Stimulated activated CD8-positive, alpha-beta memory T cell treated with anti-CD3 and anti-CD28 coated beads, Interleukin-7, amount 100 ng/mL, for 48 hours (primary cell): ENCODE measurements at places on chromosomes 5 and 9.

- no peak for DNase-seq
Observed at GRCh38 chr9:129555512-129556215, 65.2 kb downstream of the C9orf50 start.

- no peak for DNase-seq
Observed at GRCh38 chr9:80144856-80145255, 573.1 kb downstream of the TLE4 start.

GRCh38 chr9:16726718-16727451 lies 143.6 kb downstream of the BNC2 start:
- no peak for DNase-seq

GRCh38 chr9:110951805-110952539 lies 86.3 kb downstream of the LPAR1 start:
- no peak for DNase-seq

GRCh38 chr5:170656346-170656745 lies 127.2 kb upstream of the GABRP start:
- no peak for DNase-seq

DNA sequence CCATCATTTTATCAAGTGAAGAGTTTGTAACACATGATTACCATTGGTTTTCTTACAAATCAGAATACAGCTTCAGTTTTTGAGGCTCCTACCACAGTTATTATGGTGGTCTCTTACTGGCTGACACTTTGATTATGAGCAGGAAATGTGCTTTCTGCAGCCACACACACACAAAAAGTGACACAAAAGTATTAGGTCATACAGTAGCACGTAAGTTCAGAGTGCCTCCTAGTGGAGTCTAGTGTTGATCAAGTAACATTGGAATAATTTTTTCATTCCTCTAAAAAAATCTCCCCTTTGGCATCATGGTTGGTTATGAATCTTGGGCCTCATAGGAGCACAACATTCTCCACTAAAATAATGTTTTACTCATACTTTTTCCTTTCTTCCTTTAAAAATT lies 37.6 kb downstream of the PAM start:
- DNase-seq = no peak

DNA sequence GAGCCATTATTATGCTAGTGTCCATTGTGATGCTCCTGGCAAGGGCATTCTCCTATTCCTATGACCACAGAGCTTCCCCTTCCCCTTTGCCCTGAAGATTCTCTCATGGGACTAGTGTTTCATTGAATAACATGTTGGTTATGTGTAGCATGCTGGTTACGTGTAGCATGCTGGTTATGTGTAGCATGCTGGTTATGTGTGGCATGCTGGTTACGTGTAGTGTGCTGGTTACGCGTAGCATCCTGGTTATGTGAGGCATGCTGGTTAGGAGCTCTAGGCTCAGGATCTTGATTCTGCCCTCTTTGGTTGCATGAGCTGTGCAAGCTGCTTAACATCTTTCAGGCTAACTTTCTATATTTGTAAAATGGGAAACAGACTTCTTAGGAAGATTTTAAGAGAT lies 46.5 kb upstream of the GPR151 start:
- DNase-seq = no peak

GRCh38 chr9:93094658-93095204 lies 1.3 kb upstream of the CARD19 start:
- no peak for DNase-seq

DNA sequence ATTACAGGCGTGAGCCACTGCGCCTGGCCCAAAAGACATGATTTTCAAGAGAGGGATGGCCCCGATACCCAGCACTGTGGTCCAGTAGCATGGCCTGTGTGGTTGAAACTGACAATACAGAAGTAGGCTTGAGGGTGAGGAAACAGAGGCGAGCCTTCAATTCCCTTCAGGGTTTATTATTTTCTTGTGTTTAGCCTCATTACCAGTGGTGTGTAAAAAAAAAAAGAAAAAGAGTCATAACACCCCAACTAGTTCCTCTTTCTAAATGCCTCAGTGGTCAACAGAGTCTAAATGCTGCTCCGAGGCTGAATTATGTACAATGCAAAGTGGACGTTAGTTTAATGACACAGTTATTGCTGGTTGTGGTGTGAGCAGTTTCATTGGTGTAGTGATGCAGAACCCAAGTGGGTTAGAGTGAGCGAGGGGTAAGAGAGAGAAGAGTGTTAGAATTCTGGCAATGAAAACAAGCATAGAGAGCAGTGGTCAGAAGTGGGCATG lies 58.8 kb downstream of the SNX30 start:
- DNase-seq = no peak
